ENCODE measurements at places on chromosomes 3 and 15.

DNA sequence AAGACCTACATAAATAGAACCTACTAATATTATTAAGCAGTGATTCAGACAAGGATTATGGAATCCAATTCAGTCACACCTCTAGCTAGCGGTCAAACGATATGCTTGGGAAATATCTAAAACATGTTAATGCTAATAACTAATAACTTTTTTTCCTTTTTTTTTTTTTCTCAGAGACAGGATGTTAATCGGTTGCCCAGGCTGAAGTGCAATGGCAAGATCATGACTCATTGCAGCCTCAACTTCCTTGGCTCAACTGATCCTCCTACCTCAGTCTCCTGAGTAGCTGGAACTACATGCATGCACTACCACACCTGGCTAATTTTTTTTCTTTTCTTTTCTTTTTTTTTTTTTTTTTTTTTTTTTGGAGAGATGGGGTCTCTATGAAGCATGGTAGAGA lies 124.1 kb downstream of the NR2E3 start:
- no peak for DNase-seq

DNA sequence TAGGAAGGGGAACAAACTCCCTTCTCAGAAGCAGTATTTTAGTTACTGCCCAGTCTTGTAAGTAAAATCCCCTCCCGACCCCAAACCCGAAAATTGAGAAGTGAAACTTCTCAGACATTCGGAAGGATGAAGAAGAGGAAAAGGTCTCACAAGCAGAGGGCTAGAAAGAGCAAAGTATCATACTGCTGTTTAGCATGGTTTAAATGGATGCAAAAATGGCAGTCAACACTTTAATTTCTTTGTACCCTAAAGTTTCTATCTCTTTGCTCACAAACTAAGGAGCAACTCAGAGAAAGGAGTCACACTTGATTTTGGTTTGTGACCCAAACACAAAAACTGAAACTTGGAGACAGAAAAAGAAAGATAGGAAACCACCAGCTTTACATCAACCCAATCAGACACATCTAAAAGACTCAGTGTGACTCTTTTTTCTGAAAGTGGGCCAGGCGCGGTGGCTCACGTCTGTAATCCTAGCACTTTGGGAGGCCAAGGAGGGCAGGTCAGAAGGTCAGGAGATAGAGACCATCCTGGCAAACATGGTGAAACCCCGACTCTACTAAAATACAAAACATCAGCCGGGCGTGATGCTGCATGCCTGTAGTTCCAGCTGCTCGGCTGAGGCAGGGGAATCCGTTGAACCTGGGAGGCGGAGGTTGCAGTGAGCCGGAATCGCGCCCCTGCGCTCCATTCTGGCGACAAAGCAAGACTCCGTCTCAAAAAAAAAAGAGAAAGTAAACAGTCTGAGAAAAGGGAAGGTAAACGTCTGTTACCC lies 63.2 kb upstream of the ATP11B start:
- DNase-seq, result no peak

DNA sequence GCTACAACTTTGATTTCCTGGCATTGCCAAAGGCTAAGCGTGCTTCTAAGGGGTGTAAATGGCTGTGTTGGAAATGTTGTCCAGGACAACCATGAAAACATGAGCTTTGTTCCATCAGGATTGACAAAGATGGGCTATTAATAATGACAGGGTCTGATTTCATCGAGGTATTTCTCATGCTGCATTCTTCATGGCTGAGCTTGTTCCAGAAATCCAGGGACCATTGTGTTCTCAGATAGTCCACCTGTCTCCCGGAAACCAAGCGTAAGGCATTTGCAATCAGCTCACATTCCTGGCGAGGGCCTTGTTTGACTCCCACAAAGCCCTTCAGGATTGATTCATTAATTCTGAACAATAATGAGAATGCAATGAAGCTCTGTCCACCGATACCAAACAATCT lies 111.3 kb downstream of the CD47 start:
- no peak for DNase-seq

DNA sequence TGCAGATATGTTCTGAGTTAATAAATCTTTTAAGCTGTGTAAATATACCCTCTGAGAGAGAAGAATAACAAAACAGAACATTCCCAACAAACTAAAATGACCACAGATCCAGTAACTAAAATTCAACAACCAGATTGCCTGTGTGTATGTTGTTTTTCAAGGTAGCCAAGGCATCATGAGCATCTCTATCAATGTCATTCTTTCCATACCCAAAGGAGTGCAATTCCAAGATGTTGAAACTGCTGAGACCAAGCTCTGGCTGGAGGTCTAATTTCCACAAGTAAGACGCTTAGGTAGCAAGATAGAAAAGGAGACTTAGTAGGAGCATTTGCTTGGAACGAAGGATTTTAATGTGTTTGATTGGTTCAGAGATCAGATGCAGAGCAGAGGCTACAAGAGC lies 276.3 kb downstream of the RBMS3 start:
- no peak for DNase-seq

DNA sequence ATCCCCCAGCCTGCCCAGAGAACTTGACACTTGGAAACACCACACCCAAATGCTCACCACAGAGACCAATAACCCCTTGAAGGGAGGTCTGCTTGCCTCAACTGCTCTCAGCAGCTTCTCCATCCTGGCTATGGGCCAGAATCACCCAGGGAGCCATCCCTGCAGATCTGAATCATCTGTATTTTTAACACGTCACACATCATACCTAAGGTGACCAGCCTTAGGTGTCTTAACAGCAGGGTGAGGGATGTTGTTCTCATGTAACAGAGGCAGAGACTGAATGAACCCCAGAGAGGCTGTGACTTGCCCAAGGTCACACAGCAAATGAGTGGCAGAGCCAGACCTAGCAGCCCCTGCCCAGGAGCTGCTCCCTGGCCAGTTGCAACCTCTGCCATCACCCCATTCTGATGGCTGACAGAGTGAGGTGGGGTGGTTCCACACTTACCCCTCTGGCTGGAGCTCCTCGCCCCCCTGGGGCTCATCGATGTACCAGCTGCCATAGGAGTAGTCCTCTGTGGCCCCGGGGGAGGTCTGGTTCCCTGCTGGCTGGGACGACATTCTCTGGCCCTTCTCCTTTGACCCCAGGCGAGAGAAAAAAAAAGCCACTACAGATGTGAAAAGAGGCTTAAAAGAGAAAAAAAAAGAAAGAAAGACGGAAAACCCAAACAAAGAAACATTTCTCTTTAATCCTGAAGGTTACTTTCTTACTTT lies 722 bp downstream of the STRA6 start:
- DNase-seq, result no peak

- DNase-seq, result no peak
Measured at GRCh38 chr3:114624047-114624445, 330.2 kb downstream of the TIGIT start.

GRCh38 chr3:27025718-27026117 lies 343.5 kb downstream of the NEK10 start:
- no peak for DNase-seq

- no peak for DNase-seq
Measured at GRCh38 chr15:85314146-85314545, 66.3 kb upstream of the AKAP13 start.

GRCh38 chr3:66499881-66500575 lies 794 bp downstream of the LRIG1 start:
- peak; percentile 66 for DNase-seq

GRCh38 chr3:24177201-24177600 lies 232.1 kb downstream of the NR1D2 start:
- no peak for DNase-seq

DNA sequence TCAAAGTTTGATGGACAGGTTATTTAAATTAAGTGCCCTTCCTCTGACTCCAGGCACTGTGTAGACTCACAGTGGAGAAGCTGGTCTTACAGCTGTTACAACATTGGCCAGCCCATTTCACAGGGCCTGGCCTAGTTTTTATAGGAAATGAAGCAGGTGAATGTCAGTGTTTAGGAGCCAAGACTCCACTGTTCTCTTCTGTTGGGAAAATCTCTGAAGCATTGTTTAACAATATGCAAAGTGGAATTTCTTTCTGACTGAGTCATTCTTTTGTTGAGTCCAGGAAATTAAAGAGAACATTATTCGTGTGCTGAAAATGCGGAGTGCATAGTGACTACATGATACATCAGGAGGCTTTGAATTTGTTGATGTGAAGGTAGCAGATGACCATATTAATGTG lies 64.7 kb downstream of the ARRDC4 start:
- no peak for DNase-seq

- DNase-seq, result no peak
Measured at GRCh38 chr3:178971614-178972013, 100.0 kb downstream of the ZMAT3 start.

DNA sequence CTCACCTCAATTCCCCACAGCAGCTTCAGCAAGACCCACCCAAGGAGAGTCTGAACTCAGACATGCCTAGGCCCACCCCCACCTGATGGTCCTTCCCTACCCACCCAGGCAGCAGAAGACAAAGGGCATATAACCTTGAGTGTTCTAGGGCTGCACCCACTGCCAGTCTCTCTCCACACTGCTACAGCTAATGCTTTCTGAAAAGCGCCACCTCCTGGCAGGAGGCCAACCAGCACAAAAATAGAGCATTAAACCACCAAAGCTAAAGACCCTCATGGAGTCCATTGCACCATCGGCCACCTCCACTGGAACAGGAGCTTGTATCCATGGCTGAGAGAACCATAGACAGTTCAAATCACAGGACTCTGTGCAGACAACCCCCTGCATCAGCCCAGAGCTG lies 11.3 kb upstream of the RPL39L start:
- DNase-seq, result peak; percentile 64

GRCh38 chr15:40028193-40028592 lies 10.8 kb downstream of the SRP14 start:
- DNase-seq, result no peak

- peak; percentile 68 for DNase-seq
Measured at GRCh38 chr3:30199096-30199759, 407.2 kb upstream of the TGFBR2 start.

DNA sequence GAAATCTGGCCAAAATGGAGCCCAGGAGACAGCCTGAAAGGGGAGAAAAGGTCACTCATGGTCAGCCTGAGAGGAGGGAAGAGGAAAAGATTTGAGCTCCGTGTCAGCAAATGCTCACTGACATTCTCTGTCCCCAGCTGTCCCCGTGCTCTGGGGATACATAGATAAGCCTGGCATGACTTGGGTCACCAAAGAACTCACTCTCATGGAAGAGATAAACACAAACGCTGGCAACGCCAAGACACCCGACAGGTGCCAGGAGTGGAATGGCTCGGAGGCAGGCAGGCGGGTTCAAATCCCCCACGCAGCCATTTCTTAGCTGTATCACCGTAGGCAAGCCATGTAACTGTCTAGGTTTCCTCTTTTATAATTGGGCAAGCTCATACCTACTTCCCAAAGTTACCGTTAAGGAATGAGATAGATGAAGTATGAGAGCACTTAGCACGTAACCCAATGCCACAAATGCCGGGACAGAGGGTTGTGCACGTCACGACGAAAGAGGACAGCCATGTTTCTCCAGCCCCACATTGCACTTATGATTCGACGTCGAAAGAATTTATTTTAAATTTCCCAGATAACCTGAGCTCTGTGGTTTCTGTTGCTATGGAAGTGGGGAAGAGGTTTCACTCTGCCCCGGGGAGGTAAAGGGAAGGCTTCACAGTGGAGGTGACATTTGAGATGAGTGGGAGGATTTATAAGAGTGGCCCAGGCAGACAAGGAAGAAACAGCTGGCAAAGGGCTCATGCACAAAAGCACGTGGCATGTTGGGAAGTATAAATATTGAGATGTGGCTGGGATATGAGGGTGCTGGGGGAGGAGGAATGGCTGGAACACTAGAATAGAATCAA lies 41.4 kb upstream of the TSEN2 start:
- no peak for DNase-seq

- peak; percentile 49 for DNase-seq
Measured at GRCh38 chr15:89494941-89495637, 1.3 kb downstream of the RHCG start.

DNA sequence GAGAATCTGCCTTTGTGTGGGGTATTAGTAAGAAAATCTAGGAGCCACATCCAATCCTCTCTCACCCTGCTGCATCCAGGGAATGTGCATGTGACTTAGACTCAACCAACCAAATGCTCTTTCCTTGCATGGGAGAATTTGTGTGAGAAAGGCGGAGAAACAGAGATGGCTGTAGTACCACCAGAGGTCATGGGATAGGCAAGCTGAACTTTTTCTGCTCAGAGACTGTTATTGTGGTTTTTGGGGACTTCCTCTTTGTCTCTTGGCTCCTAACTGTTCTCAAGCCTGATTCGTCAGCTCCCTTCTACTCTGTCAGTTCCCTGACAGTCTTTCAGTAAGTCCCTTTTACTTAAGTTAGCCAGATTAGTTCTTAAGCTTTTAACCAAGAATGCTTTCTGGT lies 2.6 kb upstream of the ZSCAN2 start:
- DNase-seq, result no peak

- no peak for DNase-seq
Measured at GRCh38 chr15:60318216-60318867, 79.4 kb downstream of the ANXA2 start.

- DNase-seq, result no peak
Measured at GRCh38 chr15:62777671-62778070, 264.9 kb upstream of the TPM1 start.

DNA sequence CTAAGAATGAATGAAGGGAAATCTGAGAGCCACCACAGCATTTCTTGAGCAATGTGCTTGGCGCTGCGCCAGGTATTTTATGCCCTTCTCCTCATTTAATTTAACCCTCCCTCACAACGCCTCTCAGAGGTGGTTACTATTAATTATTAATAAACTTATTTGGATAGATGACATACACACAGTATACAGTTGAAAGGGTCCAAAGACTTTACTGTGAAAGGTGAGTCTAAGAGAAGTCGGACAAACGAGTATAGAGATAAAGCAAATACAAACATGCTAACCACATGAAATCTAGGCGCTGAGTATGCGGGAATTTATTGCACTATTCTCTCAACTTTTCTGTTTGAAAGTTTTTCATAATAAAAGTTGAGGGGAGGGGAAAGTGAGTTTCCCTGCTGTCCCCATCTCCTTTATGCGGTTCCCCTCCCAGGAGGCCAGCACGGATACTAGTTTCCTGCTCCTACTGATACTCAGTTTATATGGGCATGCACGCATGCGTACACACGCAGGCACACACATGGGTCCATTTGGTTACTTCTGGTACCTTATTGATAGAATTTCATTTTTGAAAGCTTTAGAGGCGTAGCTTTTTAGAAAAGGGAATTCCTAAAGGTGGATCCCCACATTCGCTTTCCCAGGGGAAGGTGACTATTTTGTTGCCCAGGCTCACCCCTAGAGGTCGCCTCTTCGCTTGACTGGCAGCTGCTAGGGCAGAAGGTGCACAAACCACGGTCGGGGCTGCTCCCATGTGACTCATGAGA lies 28.5 kb upstream of the KCTD6 start:
- peak; percentile 60 for DNase-seq

GRCh38 chr3:34174740-34175139 lies 376.3 kb downstream of the PDCD6IP start:
- DNase-seq, result no peak

DNA sequence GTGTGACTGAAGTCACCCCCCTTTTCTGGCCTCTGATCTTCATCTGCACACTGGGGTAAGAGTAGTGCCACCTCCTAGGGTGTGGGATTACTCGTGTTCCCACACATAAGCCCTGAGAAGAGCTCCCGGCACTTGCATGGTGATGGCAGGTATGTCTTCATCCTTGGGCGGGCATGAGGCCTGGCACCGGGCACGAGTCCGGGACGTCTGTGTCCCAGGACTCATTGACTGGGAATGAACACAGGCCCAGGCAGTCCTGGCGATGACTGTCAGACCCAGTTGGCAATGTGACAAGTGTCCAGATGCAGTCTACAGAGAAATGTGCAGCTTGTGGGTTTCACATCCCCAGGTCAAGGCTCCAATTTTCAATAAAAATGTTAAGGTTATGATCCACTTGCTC lies 78.9 kb downstream of the TBC1D2B start:
- DNase-seq, result no peak
